ENCODE measurements at places on chromosomes 16 and 17. TPM values are rescaled to one million over a fixed set of nuclear protein-coding genes. Genes with fewer than 3 reads are reported as not detected.

PDILT gene
- not detected for total RNA-seq

SLC25A11 gene
- total RNA-seq: 60.2 TPM

ACSM5 gene
- 0.06 TPM for total RNA-seq

TP53TG3 gene
- not detected for total RNA-seq

GRCh38 chr17:55294042-55294751, 29.4 kb downstream of the HLF start:
- no peaks in the 10 kb centered on the region for H3K27me3 ChIP-seq
- no peaks in the 10 kb centered on the region for H3K36me3 ChIP-seq
- H3K4me3 ChIP-seq: no peak overlapping the region
- H3K4me1 ChIP-seq: peaks cover 20% of the 10 kb centered on the region

DNA sequence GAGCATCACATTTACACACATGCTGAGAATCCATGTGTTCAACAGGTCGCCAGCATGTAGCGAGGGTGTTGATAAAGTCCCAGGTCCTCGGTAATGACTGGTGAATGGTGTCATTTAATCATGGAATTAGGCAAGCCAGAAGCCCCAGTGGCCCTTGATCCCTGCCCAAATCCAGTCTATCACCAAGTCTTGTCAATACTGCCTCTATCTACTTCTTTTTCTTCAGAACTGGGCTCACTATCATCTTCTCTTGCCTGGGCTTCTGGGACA, 31.3 kb upstream of the MED13 start:
- H3K4me1 ChIP-seq: peaks cover 16% of the 10 kb centered on the region
- H3K4me3 ChIP-seq: no peak overlapping the region
- DNase-seq: no peak
- no peaks in the 10 kb centered on the region for H3K36me3 ChIP-seq
- H3K27me3 ChIP-seq: no peaks in the 10 kb centered on the region

- H3K27me3 ChIP-seq: no peaks in the 10 kb centered on the region
- peak; percentile 99 for DNase-seq
- peaks cover 26% of the 10 kb centered on the region for H3K4me1 ChIP-seq
- H3K36me3 ChIP-seq: no peaks in the 10 kb centered on the region
These were observed 72.7 kb downstream of the ABCC1 start for GRCh38 chr16:16021988-16022682.

- no peak overlapping the region for H3K27ac ChIP-seq
- H3K4me1 ChIP-seq: peaks cover 22% of the 10 kb centered on the region
- peaks cover 11% of the 10 kb centered on the region for H3K36me3 ChIP-seq
- H3K27me3 ChIP-seq: no peaks in the 10 kb centered on the region
- no peak overlapping the region for H3K4me3 ChIP-seq
- no peak for DNase-seq
These were observed 9.0 kb upstream of the C16orf95 start for GRCh38 chr16:87326151-87326571.

DNA sequence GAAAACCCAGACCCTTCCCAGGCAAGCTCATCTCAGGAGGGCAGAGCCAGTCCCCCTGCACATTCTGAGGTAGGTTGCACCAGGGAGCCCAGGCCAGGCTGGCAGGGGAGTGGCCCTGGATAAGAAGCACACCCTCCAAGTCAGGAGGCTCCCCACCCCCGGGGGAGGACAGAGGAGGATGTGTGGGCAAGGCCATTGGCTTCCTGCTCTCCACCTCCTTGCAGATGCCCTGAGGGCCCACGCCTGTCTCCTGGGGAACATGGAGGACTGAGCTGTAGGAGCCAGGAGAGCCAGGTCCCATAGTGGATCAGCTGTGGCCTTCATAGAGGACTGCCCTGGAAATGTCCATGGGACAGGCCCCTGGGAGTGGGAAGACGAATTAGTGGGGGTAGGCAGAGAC, 126.7 kb downstream of the IRF8 start:
- H3K4me3 ChIP-seq: no peak overlapping the region
- no peak for DNase-seq
- H3K36me3 ChIP-seq: no peaks in the 10 kb centered on the region
- no peaks in the 10 kb centered on the region for H3K27me3 ChIP-seq
- no peak overlapping the region for H3K27ac ChIP-seq

GRCh38 chr16:69138608-69139007, 6.2 kb downstream of the UTP4 start:
- DNase-seq: no peak
- no peak overlapping the region for H3K4me3 ChIP-seq
- H3K27me3 ChIP-seq: no peaks in the 10 kb centered on the region
- H3K27ac ChIP-seq: no peak overlapping the region

DNA sequence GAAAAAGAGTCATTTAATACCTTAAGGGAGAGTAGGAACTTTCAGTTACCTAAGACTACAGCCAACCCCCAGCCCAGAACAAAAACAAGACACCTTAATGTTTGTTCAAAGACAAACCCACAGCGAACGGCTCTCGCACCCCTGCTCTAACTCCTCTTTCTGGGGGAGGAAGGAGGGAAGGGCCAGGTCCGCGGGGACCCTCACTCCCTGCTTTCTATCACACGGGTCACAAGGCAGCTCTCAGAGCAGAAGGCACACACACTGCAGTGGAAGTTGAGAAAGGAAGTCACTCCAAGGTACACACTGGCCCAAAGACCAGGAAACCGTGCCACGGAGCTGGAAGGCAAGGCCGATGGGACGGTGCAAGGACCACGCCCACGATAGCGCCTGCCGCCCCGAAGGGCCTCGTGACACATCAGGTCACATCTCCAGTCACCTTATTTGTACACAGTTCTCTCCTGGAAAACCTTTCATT, 10.0 kb downstream of the LITAFD start:
- no peaks in the 10 kb centered on the region for H3K27me3 ChIP-seq
- no peaks in the 10 kb centered on the region for H3K4me1 ChIP-seq
- H3K36me3 ChIP-seq: peaks cover 58% of the 10 kb centered on the region
- H3K4me3 ChIP-seq: no peak overlapping the region

DNA sequence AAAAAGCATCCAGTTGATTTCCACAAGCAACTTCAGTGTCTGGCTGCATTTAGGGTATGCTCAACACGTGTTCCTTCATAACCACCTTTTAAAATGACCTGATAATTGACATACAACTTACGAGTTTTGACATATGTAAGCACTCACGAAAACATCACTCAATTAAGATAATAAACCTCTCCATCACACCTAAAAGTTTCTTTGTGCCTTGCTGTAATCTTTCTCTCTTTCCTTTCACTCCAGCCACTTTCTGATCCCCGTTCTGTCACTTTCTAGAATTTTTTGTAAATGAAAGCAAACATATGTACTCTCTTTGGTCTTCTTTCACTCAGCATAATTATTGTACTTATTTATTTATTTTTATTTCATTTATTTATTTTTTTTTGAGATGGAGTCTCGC, 20.7 kb upstream of the UBE2G1 start:
- H3K4me1 ChIP-seq: no peaks in the 10 kb centered on the region
- H3K36me3 ChIP-seq: no peaks in the 10 kb centered on the region
- H3K27ac ChIP-seq: no peak overlapping the region
- no peak for DNase-seq
- no peak overlapping the region for H3K4me3 ChIP-seq
- no peaks in the 10 kb centered on the region for H3K27me3 ChIP-seq
